NCI-H2081 treated with DMSO at 0.1 percent for 48 hours (cell line): ENCODE measurements at places on chromosomes 3 and 15.

DNA sequence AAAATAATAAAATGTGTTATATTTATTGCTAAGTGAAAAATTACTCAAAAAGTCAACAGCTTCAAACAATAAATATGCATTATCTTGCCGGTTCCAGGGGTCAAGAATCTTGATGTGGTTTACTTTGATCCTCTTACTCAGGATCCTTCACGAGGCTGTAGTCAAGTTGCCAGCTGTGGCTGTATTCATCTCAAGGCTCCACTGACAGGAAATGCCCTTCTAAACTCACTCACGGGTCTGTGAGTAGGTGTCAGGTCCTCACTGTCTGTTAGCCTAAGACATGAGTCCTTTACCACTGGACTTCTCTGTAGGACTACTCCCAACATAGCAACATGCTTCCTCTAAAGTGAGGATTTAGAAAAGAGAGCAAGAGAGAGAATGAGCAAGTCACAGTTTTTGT, 983.0 kb downstream of the SI start:
- DNase-seq: no peak

GRCh38 chr15:45094358-45094730, 19.6 kb downstream of the DUOX2 start:
- no peak for DNase-seq

- no peak for DNase-seq
Measured at GRCh38 chr3:57127891-57128518, 37.1 kb downstream of the IL17RD start.

- DNase-seq: no peak
Measured at GRCh38 chr3:178283561-178283960, 252.7 kb upstream of the KCNMB2 start.

- DNase-seq: no peak
Measured at GRCh38 chr3:167754049-167754448, 18.5 kb downstream of the SERPINI1 start.

- no peak for DNase-seq
Measured at GRCh38 chr3:13782501-13782900, 97.4 kb downstream of the WNT7A start.

DNA sequence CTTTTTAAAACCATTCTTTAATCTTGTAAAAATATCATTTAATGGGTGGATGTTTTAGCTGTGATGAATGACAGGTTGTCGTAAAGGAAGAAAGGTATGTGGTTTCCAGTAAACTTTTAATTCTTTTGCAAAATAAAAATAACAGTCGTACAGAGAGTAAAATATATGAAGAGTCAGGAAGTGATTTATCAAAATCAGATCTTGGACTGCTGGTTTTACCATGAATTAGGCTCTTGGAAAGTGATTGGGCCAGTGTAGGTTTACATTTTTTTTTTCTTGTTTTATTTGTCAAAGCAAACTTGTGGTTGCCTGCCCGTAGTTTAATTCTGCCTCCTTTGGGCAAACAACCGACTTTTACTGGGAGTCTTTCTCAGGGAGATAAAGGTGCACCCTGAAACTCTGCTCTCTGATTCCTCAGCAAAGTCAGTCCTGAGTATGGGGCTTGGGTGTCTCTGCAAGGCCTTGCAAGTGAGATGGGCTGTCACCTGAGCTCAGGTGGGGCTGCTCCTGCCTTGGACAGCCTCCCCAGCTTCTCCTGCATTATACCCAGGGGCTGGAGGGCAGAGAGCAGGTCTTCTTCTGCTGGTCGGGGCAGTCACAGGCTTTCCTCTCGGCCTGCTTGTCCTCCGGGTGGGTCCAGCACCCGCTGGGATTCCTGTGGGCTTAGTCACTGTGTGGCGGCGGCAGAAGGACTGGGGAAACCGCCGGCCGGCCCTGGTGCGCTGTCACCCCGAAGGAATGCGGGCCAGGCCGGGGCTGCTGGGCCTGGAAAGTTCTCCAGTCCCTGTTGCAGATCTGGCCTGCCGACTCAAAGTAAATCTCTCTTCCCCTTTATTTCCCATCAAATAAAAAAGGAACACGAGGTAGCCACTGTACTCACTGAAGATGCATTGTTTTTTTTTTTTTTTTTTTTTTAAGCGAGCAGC, 79.0 kb downstream of the IGF1R start:
- no peak for DNase-seq
